B cell (primary cell): ENCODE measurements at places on chromosomes 6 and 20. TPM values are rescaled to one million over a fixed set of nuclear protein-coding genes. Genes with fewer than 3 reads are reported as not detected.

TRIM15 gene
- not detected in 2 replicates for total RNA-seq

DNA sequence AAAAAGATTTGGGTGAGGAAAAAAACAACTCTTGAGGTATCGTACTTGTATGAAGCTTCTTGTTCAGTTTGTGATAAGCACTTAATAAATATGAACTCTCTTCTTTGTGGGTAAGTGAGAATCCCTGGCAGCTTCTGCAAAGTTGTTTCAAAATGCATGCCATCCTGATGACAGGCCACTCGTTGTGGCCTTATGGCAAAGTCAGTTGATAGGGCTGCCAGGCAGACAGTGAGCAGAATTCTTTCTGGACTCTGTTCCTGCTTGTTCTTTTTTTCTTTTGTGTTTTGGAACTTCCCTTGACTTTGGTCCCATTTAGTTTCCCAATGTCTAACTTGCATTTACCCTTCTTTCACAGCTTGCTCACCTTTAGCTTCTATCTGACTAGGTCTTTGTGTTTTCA, 983.5 kb upstream of the FLRT3 start:
- H3K27ac ChIP-seq: no peak overlapping the region
- no peak overlapping the region for H3K4me3 ChIP-seq
- no peaks in the 10 kb centered on the region for H3K27me3 ChIP-seq
- no peaks in the 10 kb centered on the region for H3K36me3 ChIP-seq
- DNase-seq: no peak
- peaks cover 45% of the 10 kb centered on the region for H3K4me1 ChIP-seq

GRCh38 chr6:102327697-102328225, 934.3 kb downstream of the GRIK2 start:
- H3K36me3 ChIP-seq: no peaks in the 10 kb centered on the region
- no peaks in the 10 kb centered on the region for H3K4me1 ChIP-seq
- DNase-seq: no peak
- H3K27me3 ChIP-seq: no peaks in the 10 kb centered on the region
- no peak overlapping the region for H3K27ac ChIP-seq
- no peak overlapping the region for H3K4me3 ChIP-seq

GRCh38 chr6:149963462-149964307, at the start of gene ULBP1:
TSS of gene ULBP1 (plus strand) at chr6:149963943. CDS start at chr6:149964050, 107 bp downstream.
- H3K36me3 ChIP-seq: no peaks in the 10 kb centered on the region
- H3K4me1 ChIP-seq: peaks cover 30% of the 10 kb centered on the region
- H3K4me3 ChIP-seq: peak within 1 kb of the TSS; percentile 45
- H3K27me3 ChIP-seq: peaks cover 8% of the 10 kb centered on the region
- peak; percentile 86 for DNase-seq

ELOVL4 gene
- total RNA-seq: 0.10 TPM in 1 of 2 replicates, not detected in the other

DNA sequence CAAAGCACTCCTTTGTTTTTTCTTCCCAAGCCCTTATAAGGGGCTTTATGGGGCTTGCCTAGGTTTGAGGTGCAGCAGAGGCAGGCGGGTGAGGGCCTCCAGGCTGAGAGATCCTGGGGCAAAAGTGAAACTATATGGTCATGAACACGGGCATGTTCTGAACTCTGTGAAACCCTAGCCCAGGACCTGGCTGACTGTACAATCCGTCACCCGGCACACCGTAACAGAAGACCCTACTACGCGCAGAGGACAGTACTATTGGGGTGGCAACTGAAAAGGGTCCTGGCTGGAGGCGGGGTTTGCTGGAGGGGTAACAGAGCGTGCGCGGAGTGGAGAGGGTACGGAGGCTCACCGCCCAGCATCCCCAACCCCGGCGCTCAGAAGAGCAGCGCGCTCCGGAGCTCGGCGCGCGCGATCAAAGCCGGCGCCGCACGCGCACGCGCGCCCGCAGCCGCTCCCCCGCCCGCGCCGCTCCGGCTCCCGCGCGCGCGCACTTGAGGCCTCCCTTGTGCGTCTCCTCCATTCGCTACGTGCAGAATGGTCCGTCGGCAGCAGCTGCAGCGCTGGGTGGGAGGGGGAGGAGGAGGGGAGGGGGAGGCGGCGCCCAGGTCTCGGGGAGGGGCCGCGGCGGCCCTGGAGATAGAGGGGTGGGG, 54.2 kb downstream of the MRPL14 start:
- H3K36me3 ChIP-seq: no peaks in the 10 kb centered on the region
- peaks cover 24% of the 10 kb centered on the region for H3K4me1 ChIP-seq
- no peaks in the 10 kb centered on the region for H3K27me3 ChIP-seq
- no peak overlapping the region for H3K27ac ChIP-seq

- H3K27ac ChIP-seq: no peak overlapping the region
- H3K4me3 ChIP-seq: no peak overlapping the region
- H3K4me1 ChIP-seq: peaks cover 19% of the 10 kb centered on the region
- DNase-seq: peak; percentile 51
These were observed 94.6 kb downstream of the ARMC2 start for GRCh38 chr6:108942556-108943492.

GRCh38 chr6:167550941-167551627, 226.2 kb downstream of the TTLL2 start:
- no peak for DNase-seq
- no peaks in the 10 kb centered on the region for H3K27me3 ChIP-seq
- no peak overlapping the region for H3K27ac ChIP-seq
- H3K4me3 ChIP-seq: no peak overlapping the region
- H3K4me1 ChIP-seq: no peaks in the 10 kb centered on the region

DNA sequence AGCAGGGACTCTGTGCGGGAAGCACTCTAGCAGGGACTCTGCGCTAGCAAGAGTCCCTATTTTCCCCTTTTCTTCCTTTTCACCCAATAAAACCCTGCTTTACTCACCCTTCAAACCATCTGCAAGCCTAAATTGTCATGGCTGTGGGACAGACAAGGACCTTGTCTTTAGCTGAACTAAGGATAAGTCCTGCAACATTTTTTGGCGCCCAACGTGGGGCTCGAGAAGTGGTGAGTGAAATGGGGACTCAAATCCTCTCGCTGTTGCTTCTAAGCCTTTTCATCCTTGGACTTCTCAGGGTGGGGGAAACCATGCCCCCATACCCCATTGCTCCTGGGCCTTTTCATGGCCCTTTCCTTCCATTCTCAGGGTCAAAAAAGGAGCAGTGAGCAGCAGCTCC, 46.4 kb downstream of the IMPG1 start:
- no peak overlapping the region for H3K27ac ChIP-seq
- no peak overlapping the region for H3K4me3 ChIP-seq
- no peak for DNase-seq
- no peaks in the 10 kb centered on the region for H3K27me3 ChIP-seq
- no peaks in the 10 kb centered on the region for H3K36me3 ChIP-seq

RBPJL gene
- not detected in 2 replicates for total RNA-seq

DNA sequence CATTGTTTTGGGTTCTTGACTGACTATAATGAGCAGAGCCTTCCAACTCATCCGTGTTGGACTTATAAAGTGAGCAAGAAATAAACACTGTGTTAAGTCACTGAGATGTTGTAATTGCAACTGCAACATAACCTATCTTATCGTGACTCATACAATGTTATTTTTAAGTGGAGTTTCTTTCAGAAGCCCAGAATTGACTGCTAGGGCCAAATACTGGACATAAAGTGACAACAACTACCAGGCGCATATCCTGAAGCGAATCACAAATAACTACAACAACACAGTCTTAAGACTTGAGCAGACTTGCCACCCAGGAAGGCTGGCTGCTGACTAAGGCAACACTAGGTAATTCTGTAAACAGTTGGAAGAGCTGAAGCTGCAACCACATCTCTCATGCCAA, 326.6 kb downstream of the COL12A1 start:
- no peak overlapping the region for H3K27ac ChIP-seq
- H3K36me3 ChIP-seq: no peaks in the 10 kb centered on the region
- H3K27me3 ChIP-seq: no peaks in the 10 kb centered on the region
- H3K4me3 ChIP-seq: no peak overlapping the region

GRCh38 chr20:20363799-20364592, 3.9 kb upstream of the INSM1 start:
- peak; percentile 32 for DNase-seq
- no peak overlapping the region for H3K27ac ChIP-seq
- H3K4me3 ChIP-seq: no peak overlapping the region

GRCh38 chr6:113944701-113945100, 26.2 kb downstream of the HDAC2 start:
- DNase-seq: no peak
- no peaks in the 10 kb centered on the region for H3K4me1 ChIP-seq

- H3K27ac ChIP-seq: no peak overlapping the region
- peaks cover 53% of the 10 kb centered on the region for H3K4me1 ChIP-seq
- H3K27me3 ChIP-seq: no peaks in the 10 kb centered on the region
- peak overlapping the region; percentile 82 for H3K4me3 ChIP-seq
- peaks cover 2% of the 10 kb centered on the region for H3K36me3 ChIP-seq
These were observed 2.6 kb downstream of the STK35 start for GRCh38 chr20:2104236-2104635.

- no peak overlapping the region for H3K4me3 ChIP-seq
- H3K4me1 ChIP-seq: no peaks in the 10 kb centered on the region
- DNase-seq: no peak
- H3K27me3 ChIP-seq: no peaks in the 10 kb centered on the region
- no peak overlapping the region for H3K27ac ChIP-seq
- no peaks in the 10 kb centered on the region for H3K36me3 ChIP-seq
These were observed 374.1 kb downstream of the BCKDHB start for GRCh38 chr6:80480421-80481157.

- no peaks in the 10 kb centered on the region for H3K4me1 ChIP-seq
- no peak overlapping the region for H3K27ac ChIP-seq
- no peak overlapping the region for H3K4me3 ChIP-seq
- no peak for DNase-seq
These were observed 86.1 kb downstream of the CDC5L start for GRCh38 chr6:44473393-44474189.

DNA sequence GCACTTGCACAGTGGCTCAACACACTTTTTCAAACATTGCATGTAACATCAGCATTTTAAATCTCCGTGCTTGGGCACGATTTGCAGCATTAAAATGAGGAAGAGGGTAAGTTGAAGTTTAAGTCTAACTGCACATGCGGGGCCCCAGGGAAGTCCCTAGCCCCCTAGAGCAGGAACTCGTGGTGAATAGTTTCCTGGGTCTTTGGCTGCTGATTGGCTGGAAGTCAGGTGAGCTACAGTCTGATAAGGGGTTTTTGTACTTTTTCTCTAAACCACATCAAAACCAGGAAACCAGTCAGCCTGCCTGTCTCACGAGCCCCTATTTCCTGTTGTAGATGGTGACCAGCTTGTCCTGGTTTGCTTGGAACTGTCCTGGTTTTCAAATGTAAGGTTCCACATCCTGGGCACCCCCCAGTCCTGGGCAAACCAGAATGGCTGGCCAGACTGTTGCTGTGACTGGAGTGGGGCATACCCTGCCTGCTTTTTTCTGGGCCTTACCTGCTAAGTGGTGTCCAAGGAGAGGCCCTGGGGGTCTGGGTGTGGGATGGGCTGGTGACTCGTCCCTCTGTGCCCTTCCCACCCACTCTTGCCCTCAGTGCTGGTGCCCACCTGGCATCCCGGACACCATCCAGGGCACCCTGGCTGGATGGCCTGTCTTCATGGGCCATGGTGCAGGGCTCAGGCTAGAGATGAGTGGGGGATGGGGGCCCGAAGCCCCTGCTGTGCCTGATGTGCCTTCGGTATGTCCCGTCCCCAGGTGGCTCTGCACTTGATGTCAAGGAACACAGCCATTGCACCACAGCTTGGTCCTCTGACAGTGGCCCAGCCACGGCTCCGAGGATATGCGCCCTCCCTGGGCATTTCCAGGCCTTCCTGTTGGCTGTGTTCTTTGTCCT, 31.8 kb downstream of the SUN5 start:
- peaks cover 61% of the 10 kb centered on the region for H3K4me1 ChIP-seq
- H3K27ac ChIP-seq: peak overlapping the region; percentile 99
- H3K4me3 ChIP-seq: no peak overlapping the region
- H3K36me3 ChIP-seq: no peaks in the 10 kb centered on the region

DNA sequence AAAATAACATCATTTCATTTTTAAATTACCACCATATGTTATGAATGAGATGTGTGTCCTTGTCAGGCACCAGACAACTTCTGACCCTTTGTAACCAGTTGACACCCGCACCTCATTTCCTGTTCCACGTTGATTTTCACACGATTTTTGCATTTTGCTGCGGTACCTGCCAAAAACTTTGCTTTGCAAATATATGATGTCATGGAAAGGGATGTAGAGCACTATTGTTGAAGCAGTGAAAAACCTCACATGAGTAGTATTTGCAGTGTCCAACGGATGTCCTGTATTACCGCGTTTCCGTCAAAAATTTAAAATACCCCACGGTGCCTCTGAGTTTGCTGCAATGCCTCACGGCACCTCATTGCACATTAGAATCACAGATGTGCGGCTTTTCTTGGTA, 115.6 kb downstream of the MTHFD1L start:
- H3K36me3 ChIP-seq: no peaks in the 10 kb centered on the region
- H3K4me1 ChIP-seq: no peaks in the 10 kb centered on the region
- H3K27me3 ChIP-seq: no peaks in the 10 kb centered on the region
- H3K27ac ChIP-seq: no peak overlapping the region

REV3L gene
- total RNA-seq: 37.9 and 47.4 TPM in 2 replicates

FRS3 gene
- 8.6 and 9.8 TPM in 2 replicates for total RNA-seq

- no peak overlapping the region for H3K27ac ChIP-seq
- DNase-seq: no peak
- H3K4me3 ChIP-seq: no peak overlapping the region
- H3K4me1 ChIP-seq: no peaks in the 10 kb centered on the region
- H3K27me3 ChIP-seq: no peaks in the 10 kb centered on the region
These were observed 12.4 kb downstream of the KATNA1 start for GRCh38 chr6:149636124-149636523.

PEX7 gene
- 3.9 and 6.6 TPM in 2 replicates for total RNA-seq

DNA sequence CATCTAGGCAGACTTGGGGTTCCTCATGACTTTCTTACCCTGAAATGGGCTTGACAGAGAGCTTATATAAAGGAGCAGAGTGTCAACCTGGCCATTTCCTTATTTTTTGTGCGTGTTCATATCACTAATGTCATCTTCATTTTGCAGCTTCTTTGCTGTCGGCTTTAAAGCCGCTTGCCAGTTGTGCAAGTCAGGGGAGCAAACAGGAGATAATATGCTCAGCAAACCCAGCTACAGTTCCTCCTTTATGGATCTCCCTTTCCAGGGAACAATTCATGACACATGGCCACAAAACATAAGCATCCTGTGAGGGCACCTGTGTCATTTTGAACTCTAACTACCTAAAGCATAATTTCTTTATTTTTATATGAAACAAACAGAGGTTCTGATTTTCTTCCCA, 6.5 kb upstream of the TUBB2B start:
- DNase-seq: no peak
- H3K4me1 ChIP-seq: peaks cover 34% of the 10 kb centered on the region
- H3K27ac ChIP-seq: no peak overlapping the region
- H3K36me3 ChIP-seq: no peaks in the 10 kb centered on the region

DNA sequence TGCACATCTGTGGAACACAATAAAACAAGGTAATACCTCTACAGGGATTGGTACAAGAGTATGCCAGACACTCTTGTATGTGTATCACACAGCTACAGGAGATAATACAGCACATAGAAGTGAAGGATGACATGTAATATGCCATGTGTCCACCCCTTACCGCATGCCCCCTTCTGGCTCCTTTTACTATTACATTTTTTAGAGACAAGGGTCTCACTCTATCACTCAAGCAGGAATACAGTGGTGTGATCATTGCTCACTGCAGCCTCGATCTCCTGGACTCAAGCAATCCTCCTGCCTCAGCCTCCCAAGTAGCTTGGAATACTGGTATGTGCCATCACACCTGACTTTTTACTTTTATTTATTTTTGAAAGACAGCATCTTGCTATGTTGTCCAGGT, 4.2 kb upstream of the NCR3 start:
- peak; percentile 86 for DNase-seq
- no peaks in the 10 kb centered on the region for H3K27me3 ChIP-seq
- H3K4me1 ChIP-seq: peaks cover 61% of the 10 kb centered on the region
- H3K36me3 ChIP-seq: no peaks in the 10 kb centered on the region
